Vagina (tissue), 2 donors: ENCODE measurements at places on chromosomes 1 and 21. TPM values are rescaled to one million over a fixed set of nuclear protein-coding genes. Genes with fewer than 3 reads are reported as not detected.

- no peak overlapping the region for H3K27ac ChIP-seq
- no peaks in the 10 kb centered on the region for H3K36me3 ChIP-seq
- H3K4me1 ChIP-seq: no peaks in the 10 kb centered on the region
- no peak overlapping the region for H3K4me3 ChIP-seq
- H3K27me3 ChIP-seq: no peaks in the 10 kb centered on the region
Measured at GRCh38 chr1:170623171-170623570, 40.8 kb upstream of the PRRX1 start.

PIAS3 gene
- 40.5 TPM for total RNA-seq

DNA sequence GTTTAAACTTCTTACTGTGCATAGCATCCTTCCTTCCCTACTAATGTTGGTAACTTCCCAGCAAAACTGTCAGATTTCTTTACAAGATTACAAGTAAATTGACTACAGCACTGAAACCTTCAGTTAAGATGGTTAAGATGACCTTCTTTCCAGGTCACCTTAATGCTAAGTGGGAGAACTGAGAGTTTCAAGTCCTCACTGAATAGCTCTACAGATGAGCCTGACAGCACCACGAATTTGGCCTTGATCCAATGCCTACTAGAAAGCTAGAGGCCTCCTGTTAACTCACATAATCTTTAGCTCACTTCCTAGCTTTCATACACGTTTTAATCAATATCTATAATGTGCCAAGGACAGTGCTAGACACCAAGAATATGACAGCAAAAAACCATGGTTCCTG, 276.0 kb upstream of the PLD5 start:
- H3K27me3 ChIP-seq: no peaks in the 10 kb centered on the region
- DNase-seq: no peak
- no peak overlapping the region for H3K27ac ChIP-seq
- H3K4me1 ChIP-seq: no peaks in the 10 kb centered on the region
- no peaks in the 10 kb centered on the region for H3K36me3 ChIP-seq
- no peak overlapping the region for H3K4me3 ChIP-seq

- H3K4me1 ChIP-seq: no peaks in the 10 kb centered on the region
- no peaks in the 10 kb centered on the region for H3K27me3 ChIP-seq
- no peak overlapping the region for H3K4me3 ChIP-seq
- H3K36me3 ChIP-seq: no peaks in the 10 kb centered on the region
- no peak for DNase-seq
- no peak overlapping the region for H3K27ac ChIP-seq
Measured at GRCh38 chr1:18175051-18175450, 67.5 kb downstream of the IGSF21 start.

- no peak overlapping the region for H3K4me3 ChIP-seq
- no peak overlapping the region for H3K27ac ChIP-seq
- H3K36me3 ChIP-seq: no peaks in the 10 kb centered on the region
- no peak for DNase-seq
- no peaks in the 10 kb centered on the region for H3K27me3 ChIP-seq
Measured at GRCh38 chr1:48617252-48617651, 145.2 kb upstream of the SPATA6 start.

DNA sequence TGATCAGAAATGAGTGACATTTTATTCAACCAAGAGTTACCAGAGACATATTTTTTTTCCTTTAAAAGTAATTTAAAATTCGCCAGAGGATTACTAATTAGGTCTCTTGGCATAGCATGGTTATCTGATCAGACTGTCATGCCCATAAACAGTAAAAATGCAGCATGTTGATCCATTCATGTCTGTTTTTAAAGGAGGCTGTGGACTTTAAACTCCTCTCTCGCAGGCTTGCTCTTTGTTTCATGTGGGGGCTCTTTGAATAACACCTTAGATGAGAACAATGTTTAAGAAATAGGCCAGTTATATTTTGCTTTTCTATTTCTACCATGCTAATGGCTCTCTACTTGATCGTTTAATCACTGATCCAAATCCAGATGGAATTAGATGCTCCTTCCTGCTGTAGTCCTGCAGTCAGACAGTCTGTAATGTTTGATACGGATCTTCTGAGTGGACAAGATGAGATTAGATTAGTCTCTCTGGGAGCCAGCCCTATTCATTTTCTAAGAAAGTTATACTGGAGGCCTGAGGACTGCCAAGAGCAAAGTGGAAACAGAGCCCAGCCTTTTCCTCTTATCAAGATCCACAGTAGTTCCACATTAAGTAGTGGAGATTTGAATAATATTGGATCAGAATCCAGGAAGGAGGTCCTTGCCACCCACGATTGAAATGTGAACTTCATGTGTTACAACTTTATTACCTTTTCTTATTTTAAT, 197.4 kb downstream of the HS2ST1 start:
- H3K4me1 ChIP-seq: no peaks in the 10 kb centered on the region
- DNase-seq: no peak
- no peaks in the 10 kb centered on the region for H3K36me3 ChIP-seq
- H3K27me3 ChIP-seq: no peaks in the 10 kb centered on the region
- H3K4me3 ChIP-seq: no peak overlapping the region

GRCh38 chr1:235831148-235831547, 35.6 kb downstream of the LYST start:
- no peak overlapping the region for H3K4me3 ChIP-seq
- H3K36me3 ChIP-seq: peaks cover 8% of the 10 kb centered on the region
- H3K27me3 ChIP-seq: no peaks in the 10 kb centered on the region
- peaks cover 17% of the 10 kb centered on the region for H3K4me1 ChIP-seq
- no peak overlapping the region for H3K27ac ChIP-seq
- DNase-seq: no peak

DNA sequence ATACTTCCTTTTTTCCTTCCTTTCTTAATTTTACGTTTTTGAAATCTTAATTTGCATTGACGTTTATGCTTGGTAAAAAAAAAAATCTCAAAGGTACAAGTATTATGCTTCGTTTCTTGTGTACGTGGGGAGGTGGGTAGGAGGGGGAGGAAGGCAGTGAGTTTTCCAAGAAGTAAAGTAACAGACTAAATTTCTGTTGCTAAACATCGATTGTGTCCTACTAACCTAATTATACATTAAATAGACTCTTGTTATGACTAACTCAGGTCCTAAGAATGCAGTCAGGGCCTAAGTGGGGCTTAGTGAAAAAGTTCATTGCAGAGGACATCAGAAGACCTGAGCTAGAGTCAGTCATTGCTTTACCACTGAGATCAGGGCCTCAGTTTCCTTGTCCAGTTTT, 17.5 kb downstream of the NEK7 start:
- H3K4me3 ChIP-seq: no peak overlapping the region
- DNase-seq: no peak
- H3K36me3 ChIP-seq: no peaks in the 10 kb centered on the region
- no peak overlapping the region for H3K27ac ChIP-seq
- H3K27me3 ChIP-seq: no peaks in the 10 kb centered on the region
- peaks cover 89% of the 10 kb centered on the region for H3K4me1 ChIP-seq

NR1I3 gene
- total RNA-seq: not detected

DNA sequence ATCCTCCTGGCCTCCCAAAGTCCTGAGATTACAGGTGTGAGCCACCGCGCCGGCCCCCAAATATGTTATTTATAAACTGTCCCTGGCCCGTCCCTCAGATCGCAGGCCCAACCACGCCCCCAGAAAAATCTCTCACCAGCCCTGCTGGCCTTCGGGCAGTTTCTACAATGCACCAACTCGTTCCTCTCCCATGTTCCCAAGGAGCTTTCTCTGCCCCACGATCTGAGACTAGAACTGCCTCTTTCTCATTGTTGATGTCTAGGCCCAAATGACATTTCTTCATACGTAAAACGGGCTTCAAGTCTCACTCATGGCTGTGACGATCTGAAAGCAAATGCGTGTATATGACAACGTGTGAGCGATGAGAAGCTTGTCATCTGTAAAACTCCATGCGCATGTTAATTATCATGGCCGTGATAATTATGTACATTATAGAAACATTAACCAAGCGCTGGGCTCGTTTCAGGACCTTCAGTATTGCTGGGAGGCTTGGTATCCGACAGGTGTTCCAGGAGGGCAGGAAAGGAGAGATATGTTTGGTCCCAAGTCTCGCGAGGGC, 748 bp upstream of the NIPAL3 start:
- peaks cover 4% of the 10 kb centered on the region for H3K36me3 ChIP-seq
- H3K27ac ChIP-seq: peak overlapping the region; percentile 20
- DNase-seq: no peak
- H3K4me3 ChIP-seq: peak overlapping the region; percentile 60

GRCh38 chr1:159577446-159577845, 10.2 kb upstream of the APCS start:
- no peak overlapping the region for H3K4me3 ChIP-seq
- H3K27me3 ChIP-seq: no peaks in the 10 kb centered on the region
- no peak overlapping the region for H3K27ac ChIP-seq
- no peak for DNase-seq

RIPPLY3 gene
- not detected for total RNA-seq

DNA sequence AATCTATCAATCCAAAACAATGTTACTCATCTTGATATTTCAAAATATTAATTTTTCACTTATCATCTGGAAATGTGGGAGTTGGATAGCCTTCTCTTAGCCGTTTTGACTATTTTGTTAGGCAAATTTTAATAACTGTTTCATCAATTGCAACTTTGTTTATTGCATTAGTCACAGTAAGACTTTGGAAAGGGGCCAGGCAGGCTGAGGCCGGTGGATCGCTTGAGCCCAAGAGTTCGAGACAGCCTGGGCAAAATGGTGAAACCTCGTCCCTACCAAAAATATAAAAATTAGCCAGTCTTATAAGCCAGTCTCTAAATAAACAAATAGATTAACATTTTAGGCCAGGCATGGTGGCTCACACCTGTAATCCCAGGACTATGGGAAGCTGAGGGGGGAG, 113.0 kb upstream of the NR5A2 start:
- DNase-seq: no peak
- H3K27ac ChIP-seq: no peak overlapping the region
- no peak overlapping the region for H3K4me3 ChIP-seq
- H3K27me3 ChIP-seq: no peaks in the 10 kb centered on the region
- H3K4me1 ChIP-seq: no peaks in the 10 kb centered on the region

- H3K4me1 ChIP-seq: no peaks in the 10 kb centered on the region
- no peaks in the 10 kb centered on the region for H3K27me3 ChIP-seq
- no peak for DNase-seq
- no peaks in the 10 kb centered on the region for H3K36me3 ChIP-seq
Measured at GRCh38 chr1:172770071-172770470, 111.2 kb downstream of the FASLG start.

- H3K27me3 ChIP-seq: no peaks in the 10 kb centered on the region
- no peak overlapping the region for H3K27ac ChIP-seq
- no peak overlapping the region for H3K4me3 ChIP-seq
- no peaks in the 10 kb centered on the region for H3K36me3 ChIP-seq
Measured at GRCh38 chr1:212641956-212642355, 33.4 kb downstream of the ATF3 start.

- H3K27me3 ChIP-seq: no peaks in the 10 kb centered on the region
- no peaks in the 10 kb centered on the region for H3K36me3 ChIP-seq
- H3K4me1 ChIP-seq: no peaks in the 10 kb centered on the region
- no peak for DNase-seq
- H3K27ac ChIP-seq: no peak overlapping the region
- no peak overlapping the region for H3K4me3 ChIP-seq
Measured at GRCh38 chr1:158951956-158952355, 20.6 kb downstream of the PYHIN1 start.

DNA sequence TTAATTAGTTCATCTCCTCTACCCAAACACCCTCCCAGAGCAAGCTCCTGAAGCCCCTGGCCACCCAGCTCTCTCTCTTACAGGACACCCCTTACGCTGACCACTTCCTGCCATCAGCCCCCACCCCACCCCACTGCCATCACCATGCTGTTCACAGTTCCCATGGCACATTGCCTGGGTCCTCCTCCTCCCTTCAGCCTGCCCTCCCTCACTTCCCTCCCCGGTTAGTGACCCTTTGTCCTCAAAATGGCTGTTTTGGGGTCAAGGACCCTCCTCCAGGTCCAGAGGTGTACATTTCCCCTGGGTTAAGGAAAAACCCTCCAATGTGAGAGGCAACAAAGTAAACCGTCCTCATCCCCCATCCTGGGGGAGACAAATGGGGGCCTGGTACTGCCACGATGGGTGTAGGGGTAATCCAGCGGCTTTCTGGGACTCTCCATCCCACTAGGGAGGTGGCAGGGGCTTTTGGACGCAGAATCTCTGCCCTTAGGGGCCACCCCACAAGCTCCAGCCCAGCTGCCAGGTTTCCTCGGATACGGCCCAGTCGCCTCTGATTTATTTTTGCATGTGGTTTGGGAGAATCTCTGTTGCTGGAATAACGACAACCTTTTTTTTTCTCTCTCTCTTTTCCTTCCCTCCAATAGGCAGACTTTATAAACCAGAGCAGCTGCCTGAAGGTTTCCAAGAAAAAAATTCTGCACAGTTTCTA, 8.5 kb downstream of the CAMK2N1 start:
- H3K4me1 ChIP-seq: peaks cover 18% of the 10 kb centered on the region
- H3K27ac ChIP-seq: no peak overlapping the region
- H3K4me3 ChIP-seq: no peak overlapping the region
- H3K27me3 ChIP-seq: no peaks in the 10 kb centered on the region
- no peaks in the 10 kb centered on the region for H3K36me3 ChIP-seq
- no peak for DNase-seq

GRCh38 chr1:41427916-41428737, 56.4 kb downstream of the EDN2 start:
- no peaks in the 10 kb centered on the region for H3K36me3 ChIP-seq
- DNase-seq: no peak
- H3K4me3 ChIP-seq: no peak overlapping the region
- no peaks in the 10 kb centered on the region for H3K27me3 ChIP-seq

GRCh38 chr1:113683384-113684152, 75.7 kb downstream of the PHTF1 start:
- no peaks in the 10 kb centered on the region for H3K36me3 ChIP-seq
- H3K27ac ChIP-seq: peak overlapping the region; percentile 53
- DNase-seq: no peak
- H3K27me3 ChIP-seq: no peaks in the 10 kb centered on the region
- no peak overlapping the region for H3K4me3 ChIP-seq

ELF3 gene
- 287 TPM for total RNA-seq

DNA sequence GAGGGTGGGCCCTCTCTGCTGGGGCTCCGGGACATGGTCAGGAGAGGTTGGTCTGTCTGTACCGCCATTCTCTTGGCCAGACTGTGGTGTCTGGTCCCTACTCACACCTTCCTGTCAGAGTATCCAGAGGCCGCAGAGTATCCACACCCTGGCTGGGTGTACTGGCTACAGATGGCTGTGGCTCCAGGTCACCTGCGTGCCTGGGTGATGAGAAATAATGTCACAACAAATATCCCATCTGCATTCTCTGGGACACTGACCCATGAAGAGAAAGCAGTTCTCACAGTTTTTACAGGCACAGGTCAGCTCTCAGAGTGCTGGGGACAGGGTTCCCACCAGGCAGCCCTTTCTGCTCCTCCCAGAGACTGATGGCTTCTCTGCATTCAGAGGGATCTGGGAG, 37.4 kb downstream of the ABCG1 start:
- no peak overlapping the region for H3K4me3 ChIP-seq
- no peaks in the 10 kb centered on the region for H3K4me1 ChIP-seq
- no peak for DNase-seq
- no peaks in the 10 kb centered on the region for H3K27me3 ChIP-seq

- no peak overlapping the region for H3K4me3 ChIP-seq
- H3K27ac ChIP-seq: no peak overlapping the region
- H3K27me3 ChIP-seq: no peaks in the 10 kb centered on the region
- no peaks in the 10 kb centered on the region for H3K4me1 ChIP-seq
- no peaks in the 10 kb centered on the region for H3K36me3 ChIP-seq
- DNase-seq: no peak
Measured at GRCh38 chr1:162036163-162036562, 12.5 kb upstream of the OLFML2B start.
